Colonic mucosa (tissue), 4 donors: ENCODE measurements at places on chromosomes 2 and 18. TPM values are rescaled to one million over a fixed set of nuclear protein-coding genes. Genes with fewer than 3 reads are reported as not detected.

DNA sequence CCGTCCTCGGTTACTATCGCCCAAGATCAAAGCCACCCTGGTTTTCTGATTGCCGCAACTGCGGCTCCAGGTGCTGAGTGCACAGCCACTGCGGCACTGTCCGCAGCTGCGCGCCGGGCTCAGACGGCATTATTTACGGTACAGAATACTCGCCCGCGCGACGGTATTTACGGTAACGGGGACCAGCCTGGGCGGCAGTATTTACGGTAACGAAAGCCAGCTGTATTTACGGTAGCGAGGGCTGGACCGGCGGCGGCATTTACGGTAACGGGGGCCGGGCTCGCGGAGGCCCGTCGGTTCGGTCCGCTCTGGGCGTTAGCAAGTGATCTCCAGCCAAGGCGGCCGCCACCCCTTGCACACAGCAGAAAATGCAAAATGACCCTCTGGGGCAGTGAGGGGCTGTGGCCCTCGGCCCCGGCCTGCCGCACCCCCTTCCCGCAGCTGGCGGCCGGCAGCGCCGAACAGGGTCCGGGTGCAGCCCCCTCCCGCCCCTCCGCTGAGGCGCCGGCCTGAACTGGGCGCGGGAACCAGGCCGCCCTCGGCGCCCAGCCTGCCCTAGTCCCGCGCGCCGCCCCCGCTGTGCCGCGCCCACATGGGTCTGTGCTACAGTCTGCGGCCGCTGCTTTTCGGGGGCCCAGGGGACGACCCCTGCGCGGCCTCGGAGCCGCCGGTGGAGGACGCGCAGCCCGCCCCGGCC is at the start of gene GNAL:
TSS of gene GNAL (plus strand) at position 293 of the 697 bp plus-strand sequence. CDS start at position 593, 300 bp downstream.
- peak within 1 kb of the TSS; percentile 40 for H3K27ac ChIP-seq
- DNase-seq = peak; percentile 76
- no peaks in the 10 kb centered on the region for H3K36me3 ChIP-seq
- H3K4me3 ChIP-seq = peak within 1 kb of the TSS; percentile 59

DNA sequence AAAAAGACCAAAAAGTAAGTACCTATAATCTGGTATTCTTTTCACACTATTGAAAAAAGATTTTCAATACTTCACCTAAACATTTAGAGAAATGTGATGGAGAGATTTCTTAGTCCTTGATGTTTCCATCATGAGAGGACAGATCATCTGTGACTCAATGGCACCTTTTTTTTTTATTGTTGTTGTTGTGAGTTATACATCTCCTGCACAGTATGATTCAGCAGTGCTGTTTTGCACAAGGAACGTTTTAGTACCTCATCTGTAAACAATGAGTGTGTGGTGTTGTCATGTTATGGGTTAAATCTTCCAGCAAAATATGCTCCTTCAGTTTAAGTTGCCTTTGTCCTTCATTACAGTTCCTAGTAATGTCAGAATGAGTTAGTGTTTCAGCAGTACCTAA is 2.2 kb downstream of the KIAA1328 start:
- H3K36me3 ChIP-seq = no peaks in the 10 kb centered on the region
- no peaks in the 10 kb centered on the region for H3K4me1 ChIP-seq
- H3K4me3 ChIP-seq = no peak overlapping the region

DNA sequence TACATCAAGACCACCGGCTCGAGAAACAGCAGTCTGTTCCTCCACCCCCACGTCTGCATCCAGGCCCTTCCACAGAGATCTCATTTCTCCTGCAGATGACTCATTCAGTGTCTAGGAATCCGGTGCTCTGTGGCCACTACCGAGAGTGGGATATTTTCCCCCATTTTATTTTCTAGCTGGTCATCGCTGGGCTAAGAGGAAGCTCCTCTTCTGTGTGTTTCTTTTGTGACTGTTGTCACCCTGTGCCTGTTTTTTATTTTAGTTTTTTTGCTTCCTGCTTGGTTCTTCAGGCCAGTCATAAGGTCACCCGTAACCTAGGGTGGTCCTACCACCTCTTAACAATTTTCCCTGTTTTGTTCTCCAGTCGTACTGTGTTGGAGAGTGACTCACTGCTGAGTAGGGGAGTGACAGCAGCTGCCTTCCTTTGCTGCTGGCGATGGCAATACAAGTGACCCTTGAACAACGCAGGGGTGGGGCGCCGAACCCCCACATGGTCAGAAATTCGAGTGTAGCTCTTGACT is 6.7 kb downstream of the RAMP1 start:
- H3K4me3 ChIP-seq = no peak overlapping the region
- no peaks in the 10 kb centered on the region for H3K36me3 ChIP-seq
- no peak overlapping the region for H3K27ac ChIP-seq
- H3K27me3 ChIP-seq = no peaks in the 10 kb centered on the region

DNA sequence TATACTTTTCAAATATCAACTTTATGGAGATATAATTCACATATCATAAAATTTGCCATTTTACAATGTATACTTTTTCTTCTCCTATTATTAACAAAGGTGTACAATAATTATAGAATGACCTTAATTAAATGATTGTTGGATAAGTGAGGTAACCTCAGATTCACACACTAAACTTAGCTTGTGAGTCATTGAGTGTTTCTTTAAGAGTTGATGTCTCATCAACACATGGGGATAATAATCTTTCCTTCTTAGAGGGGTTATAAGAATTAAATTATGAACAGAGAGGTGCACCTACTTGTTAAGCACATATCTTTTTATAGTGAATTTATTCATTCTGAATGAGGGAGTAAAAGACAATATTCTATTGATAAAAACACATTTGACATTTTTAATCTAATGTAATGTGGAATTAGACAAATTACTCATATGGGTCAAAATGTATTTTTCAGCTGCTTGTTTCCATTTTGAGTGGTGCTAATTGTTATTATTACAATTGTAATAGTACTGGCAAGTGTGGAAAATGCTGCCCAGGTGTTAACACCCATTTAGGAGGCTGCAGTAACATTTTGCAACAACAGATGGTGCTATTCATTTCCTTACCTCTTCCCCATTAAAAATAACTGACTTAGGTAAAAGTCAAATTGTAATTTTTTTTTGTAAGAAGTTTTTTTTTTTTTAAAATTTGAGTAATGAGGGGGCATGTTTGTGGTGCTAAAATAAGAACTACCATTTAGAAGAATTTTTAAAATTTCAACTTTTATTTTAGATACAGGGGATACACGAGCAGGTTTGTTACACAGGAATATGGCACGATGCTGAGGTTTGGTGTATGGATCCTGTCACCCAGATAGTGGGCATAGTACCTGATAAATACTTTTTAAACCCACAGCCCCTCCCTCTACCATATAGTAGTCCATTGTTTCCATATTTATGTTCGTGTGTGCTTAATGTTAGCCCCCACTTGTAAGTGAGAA is 32.1 kb upstream of the DYNAP start:
- H3K4me3 ChIP-seq = no peak overlapping the region
- H3K27ac ChIP-seq = no peak overlapping the region
- no peaks in the 10 kb centered on the region for H3K27me3 ChIP-seq
- no peaks in the 10 kb centered on the region for H3K4me1 ChIP-seq

OXER1 gene
- total RNA-seq = 3.9 TPM

MCEE gene
- 23.2 TPM for total RNA-seq

MAL gene
- 0.54 TPM for total RNA-seq

SPHKAP gene
- total RNA-seq = 0.10 TPM

DNA sequence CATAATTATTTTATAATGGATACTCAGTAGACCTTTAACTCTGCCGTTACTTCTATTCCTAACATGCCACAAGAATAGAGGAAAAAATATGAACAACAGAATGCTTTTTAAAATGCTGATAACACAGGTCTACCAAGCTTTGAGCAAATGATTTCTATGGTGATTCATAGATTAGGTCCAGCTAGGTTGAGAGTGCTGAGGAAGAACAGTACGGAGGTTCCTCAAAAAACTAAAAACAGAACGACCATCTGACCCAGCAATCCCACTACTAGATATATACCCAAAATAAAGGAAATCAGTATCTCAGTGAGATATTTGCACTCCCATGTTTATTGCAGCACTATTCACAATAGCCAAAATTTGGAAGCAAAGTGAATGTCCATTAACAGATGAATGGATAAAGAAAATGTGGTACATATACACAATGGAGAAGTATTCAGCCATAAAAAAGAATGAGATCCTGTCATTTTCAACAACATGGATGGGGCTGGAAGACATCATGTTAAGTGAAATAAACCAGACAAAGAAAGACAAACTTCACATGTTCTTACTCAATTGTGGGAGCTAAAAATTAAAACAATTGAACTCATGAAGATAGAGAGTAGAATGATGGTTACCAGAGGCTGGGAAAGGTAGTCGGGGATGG is 111.6 kb upstream of the SERTAD2 start:
- H3K27ac ChIP-seq = no peak overlapping the region
- H3K4me3 ChIP-seq = no peak overlapping the region
- DNase-seq = no peak

DNA sequence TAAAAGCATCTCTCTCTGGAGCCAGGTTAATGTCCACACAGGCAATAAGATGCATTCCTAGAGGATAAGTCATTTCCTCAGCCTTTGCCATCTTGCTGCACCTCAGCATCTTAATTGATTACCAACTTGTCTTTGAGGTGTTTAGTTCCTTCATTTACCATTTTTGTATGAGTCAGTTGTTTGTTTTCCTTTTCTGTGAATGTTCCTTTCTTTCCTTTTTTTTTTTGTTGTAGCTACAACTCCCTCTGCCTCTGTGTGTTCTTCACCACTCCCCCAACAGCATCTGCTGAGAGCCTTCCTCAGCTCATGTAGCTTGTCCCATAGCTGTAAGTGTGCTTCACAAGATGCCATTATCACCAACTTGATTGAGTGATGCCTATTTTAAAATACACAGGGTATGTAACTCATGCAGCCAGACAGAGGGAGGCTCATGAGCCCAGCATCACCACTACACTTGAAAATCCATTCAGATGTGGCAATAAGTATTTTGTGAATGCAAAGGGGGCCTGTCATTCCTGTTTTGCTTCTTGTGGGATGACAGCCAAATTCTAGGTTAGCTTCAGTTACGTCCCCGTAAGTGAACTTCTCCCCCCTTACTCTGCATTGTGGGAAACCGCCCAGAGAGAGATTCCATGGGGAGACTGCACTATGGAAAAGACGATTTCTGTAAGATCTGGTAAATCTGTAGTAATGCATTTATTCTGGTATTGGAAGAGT is 315.9 kb upstream of the ZEB2 start:
- no peak overlapping the region for H3K4me3 ChIP-seq
- no peaks in the 10 kb centered on the region for H3K4me1 ChIP-seq
- DNase-seq = no peak
- H3K27ac ChIP-seq = no peak overlapping the region
- H3K27me3 ChIP-seq = no peaks in the 10 kb centered on the region

- H3K4me1 ChIP-seq = no peaks in the 10 kb centered on the region
- peaks cover 4% of the 10 kb centered on the region for H3K27me3 ChIP-seq
- no peaks in the 10 kb centered on the region for H3K36me3 ChIP-seq
Measured at GRCh38 chr2:184598002-184598315, 370 bp upstream of the ZNF804A start.

DNA sequence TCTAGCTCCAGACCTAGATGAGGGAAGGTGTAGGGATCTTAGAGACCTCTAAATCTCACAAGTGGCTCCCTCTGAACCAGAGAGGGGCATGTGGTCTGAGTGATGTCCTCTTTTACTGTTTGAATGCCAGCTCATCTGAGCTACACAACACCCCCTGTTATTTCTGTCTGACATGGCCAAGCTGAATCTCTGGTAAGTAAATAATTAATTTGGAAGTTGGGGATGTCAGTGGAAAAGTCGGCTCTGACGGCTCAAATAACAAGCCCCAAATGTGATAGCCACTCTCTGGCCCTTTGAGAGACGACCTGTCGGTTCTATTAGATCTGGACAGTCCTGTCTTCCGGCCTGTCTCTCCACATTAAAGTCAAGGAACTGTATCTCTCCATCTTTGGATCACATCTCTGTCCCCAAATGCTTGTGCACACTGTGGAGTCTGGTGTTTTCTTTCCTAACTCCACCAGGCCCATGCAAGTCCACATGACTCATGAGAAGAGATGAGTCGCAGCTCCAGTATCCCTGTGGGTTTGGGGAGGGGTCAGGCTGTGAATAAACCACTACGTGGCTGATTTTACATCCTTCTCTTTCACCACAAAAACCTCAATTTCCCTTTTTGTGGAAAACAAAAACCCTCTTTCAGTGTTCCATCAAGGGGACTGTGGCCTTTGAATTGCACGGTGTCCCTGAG is 52.5 kb downstream of the SETBP1 start:
- no peak overlapping the region for H3K27ac ChIP-seq
- no peak overlapping the region for H3K4me3 ChIP-seq
- H3K4me1 ChIP-seq = peaks cover 9% of the 10 kb centered on the region
- no peaks in the 10 kb centered on the region for H3K27me3 ChIP-seq

DNA sequence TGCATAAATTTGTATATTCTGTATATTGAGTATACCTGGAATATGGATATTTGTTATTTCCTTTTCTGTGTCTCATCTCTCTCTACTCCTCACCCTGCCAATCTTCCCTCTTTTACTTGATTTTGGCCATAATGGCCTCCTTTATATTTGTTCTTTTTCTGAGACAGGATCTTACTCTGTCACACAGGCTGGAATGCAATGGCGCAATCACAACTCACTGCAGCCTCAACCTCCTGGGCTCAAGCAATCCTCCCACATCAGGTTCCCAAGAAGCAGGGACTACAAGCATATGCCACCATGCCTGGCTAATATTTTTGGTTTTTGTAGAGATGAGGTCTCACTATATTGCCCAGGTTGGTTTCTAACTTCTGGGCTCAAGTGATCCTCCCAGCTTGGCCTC is 30.5 kb downstream of the PREPL start:
- DNase-seq = no peak
- no peak overlapping the region for H3K4me3 ChIP-seq
- no peak overlapping the region for H3K27ac ChIP-seq
- no peaks in the 10 kb centered on the region for H3K4me1 ChIP-seq
- H3K36me3 ChIP-seq = peaks cover 6% of the 10 kb centered on the region

GRCh38 chr2:161139098-161139987 is 20.9 kb upstream of the TANK start:
- no peak for DNase-seq
- peaks cover 9% of the 10 kb centered on the region for H3K4me1 ChIP-seq
- H3K27ac ChIP-seq = no peak overlapping the region
- H3K27me3 ChIP-seq = no peaks in the 10 kb centered on the region

GRCh38 chr2:101064868-101065549 is 62.9 kb downstream of the RPL31 start:
- H3K4me1 ChIP-seq = no peaks in the 10 kb centered on the region
- H3K4me3 ChIP-seq = no peak overlapping the region
- no peaks in the 10 kb centered on the region for H3K36me3 ChIP-seq
- H3K27ac ChIP-seq = no peak overlapping the region

FAM124B gene
- total RNA-seq = 0.37 TPM

NEB gene
- 1.0 TPM for total RNA-seq

- H3K27ac ChIP-seq = peak overlapping the region; percentile 37
- H3K36me3 ChIP-seq = no peaks in the 10 kb centered on the region
- no peak overlapping the region for H3K4me3 ChIP-seq
- H3K27me3 ChIP-seq = no peaks in the 10 kb centered on the region
- DNase-seq = peak; percentile 39
- H3K4me1 ChIP-seq = no peaks in the 10 kb centered on the region
Measured at GRCh38 chr18:75070625-75071483, 138.1 kb downstream of the PTGR3 start.
